Stimulated activated CD4-positive, alpha-beta T cell treated with anti-CD3 and anti-CD28 coated beads, Interleukin-15, amount 100 ng/mL, for 1 hour (primary cell): ENCODE measurements at places on chromosomes 1 and 21.

GRCh38 chr1:30981172-30981571 lies 72.6 kb upstream of the SDC3 start:
- DNase-seq, result no peak

- no peak for DNase-seq
Measured at GRCh38 chr1:161885003-161885402, 118.9 kb downstream of the ATF6 start.

DNA sequence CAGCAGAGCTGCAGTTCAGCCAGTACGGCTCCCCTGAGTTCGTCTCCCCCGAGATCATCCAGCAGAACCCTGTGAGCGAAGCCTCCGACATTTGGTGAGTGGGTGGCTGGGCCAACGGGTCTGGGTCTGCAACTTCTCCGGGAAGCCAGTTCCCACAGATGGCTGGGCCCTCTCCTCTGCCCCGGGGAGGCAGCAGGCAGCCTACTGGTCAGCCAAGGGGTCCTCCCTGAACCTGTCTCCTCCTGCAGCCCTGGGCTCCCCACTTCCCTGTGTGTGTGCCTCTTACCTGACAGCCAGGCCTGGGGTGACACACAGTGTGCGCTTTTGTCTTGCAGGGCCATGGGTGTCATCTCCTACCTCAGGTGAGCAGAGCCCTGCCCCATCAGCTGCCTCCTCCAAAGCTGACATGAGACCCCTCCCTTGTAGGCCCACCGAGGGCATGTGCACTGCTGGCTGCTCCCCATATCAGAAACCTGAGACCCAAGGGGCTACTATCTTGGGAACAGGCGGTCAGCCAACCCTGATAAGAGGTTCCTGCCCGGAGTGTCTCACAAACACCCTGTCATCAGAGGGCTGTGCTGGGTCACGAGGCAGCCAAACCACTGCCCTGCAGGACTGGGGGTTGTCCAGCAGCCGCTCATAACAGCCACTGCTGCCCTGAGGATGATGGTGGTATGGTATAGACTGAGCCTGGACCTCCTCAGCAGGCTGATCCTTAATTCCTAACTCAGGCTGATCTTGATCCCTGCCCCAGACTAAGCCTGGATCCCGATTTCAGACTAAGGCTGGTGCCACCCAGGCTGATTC lies 37.6 kb downstream of the TRIM11 start:
- no peak for DNase-seq

DNA sequence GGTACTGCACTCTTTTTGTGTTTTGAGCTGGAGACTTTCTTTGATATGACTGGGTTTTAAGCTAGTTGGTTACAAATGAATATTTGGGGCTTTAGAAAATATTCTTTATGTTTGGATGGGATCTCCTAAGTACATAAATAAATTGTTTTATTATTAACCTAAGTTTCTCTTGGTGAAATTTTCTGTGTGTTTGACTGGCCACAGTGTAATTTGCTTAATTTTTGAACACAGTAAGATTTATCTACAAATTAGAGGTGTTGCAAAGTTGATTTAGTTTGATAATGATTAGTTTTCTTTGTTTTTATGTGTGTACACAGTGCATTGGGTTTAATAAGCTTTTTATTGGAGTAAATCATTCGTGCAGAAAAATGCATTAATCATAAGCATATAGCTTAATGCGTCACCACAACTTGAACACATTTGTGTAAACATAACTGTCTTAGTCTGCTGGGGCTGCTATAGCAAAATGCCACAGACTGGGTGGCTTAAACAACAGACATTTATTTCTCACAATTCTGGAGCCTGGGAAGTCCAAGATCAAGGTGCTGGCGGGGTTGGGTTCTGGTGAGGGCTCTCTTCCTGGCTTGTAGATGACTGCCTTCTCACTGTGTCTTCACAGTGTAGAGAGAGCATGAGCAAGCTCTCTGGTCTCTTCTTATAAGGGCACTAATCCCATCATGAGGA lies 17.4 kb upstream of the SLC6A9 start:
- DNase-seq, result no peak

DNA sequence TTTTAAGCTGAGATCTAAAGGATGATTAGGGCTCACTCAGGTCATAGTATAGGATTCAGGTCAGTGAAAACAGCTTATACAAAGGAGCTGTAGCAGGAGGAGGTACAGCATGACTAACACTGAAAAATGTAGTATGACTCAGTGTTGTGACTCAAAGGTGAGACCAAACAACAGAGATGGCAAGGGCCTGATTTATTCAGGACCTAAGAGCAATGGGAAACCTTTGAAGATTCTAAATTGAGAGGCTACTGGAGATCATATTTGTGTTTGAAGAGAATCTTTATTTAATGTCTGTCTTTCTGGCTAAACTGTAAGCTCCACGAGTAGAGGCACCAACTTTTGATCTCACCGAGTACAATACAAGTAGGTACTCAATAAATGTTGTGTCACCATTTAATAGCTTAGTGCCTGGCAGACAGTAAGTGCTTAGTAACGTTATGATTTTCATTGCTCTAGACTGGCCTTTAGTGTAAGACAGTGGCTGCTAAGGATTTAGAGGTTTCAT lies 43.5 kb downstream of the PRKAA2 start:
- DNase-seq, result no peak

GRCh38 chr1:172932981-172933380 lies 117.8 kb downstream of the TNFSF18 start:
- DNase-seq, result no peak

DNA sequence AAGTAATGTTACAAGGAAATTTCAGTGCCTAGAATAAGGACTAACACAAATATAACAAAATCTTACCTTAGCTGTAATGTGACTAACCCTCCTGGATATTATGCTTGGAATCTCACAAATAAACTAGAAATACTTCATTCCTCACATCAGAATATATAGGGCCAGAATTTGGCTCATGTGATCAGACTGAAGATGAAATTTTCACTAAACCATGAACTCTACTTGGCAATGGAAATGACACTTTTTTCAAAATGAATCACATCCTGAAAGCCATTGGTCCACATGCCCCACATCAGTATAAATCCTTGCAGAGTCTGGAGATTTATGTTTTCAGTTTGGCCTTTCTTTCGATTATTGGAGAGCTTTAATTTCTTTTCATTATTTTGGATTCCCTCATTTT lies 227.8 kb downstream of the NRIP1 start:
- no peak for DNase-seq

DNA sequence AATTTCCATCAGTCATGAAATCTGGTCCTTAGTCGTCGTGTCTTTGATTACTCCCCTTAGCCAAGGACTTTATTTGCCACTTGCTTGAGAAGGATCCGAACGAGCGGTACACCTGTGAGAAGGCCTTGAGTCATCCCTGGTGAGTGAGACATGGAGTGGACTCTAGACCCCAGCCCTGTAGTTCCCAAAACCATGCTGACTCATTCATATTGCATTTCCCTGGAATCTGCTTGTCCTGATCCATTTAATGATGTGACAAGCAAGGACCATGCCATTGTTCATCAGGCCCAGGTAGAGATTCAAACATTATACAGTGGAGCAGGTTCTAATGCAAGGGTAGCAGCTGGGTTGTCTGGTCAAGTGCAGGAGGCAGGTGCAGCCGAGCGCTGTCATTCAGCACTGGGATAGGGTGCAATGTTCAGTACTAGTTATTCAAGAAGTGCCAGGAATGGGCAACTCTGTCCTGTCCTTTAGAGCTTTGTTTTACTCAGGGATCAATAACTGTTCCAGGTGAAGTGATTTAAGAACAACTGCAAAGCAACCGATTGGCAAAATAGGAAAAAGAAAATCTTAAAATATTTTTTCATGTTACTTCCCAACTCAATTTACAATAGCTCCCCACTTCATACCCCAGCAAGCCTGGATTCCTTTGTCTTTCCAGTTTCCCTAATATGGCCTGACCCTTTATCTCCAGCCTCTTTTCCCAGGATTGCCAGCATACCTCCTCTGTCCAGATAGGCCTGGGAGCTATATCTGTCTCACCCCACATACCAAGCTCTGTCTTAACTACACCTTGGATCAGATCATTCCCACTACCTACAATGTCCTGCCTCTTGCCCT lies 26.5 kb downstream of the CAMK1G start:
- DNase-seq, result no peak

- no peak for DNase-seq
Measured at GRCh38 chr1:158039380-158039779, 45.9 kb downstream of the KIRREL1 start.

- DNase-seq, result no peak
Measured at GRCh38 chr21:18545908-18546307, 142.3 kb upstream of the TMPRSS15 start.

DNA sequence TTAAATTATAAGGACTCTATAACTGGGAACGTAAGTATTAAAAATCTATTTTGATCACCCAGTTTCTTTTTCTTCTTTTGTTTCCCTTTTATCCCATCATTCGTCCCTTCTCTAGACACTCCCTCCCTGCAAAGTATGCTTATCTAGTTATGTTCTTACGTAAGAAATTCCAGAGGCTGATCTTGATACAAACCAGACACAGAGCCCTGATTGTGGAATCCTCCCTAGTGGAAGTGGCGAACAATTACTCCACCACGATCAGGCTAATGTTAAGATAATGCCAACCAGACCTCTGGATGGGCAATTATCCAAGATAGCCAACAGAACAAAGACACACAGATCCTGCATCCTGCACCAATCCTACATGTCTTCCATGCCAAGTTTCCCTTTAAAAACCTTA lies 1557.4 kb downstream of the PLA2G4A start:
- DNase-seq, result no peak

GRCh38 chr1:58884706-58885661 lies 101.1 kb upstream of the JUN start:
- no peak for DNase-seq

- no peak for DNase-seq
Measured at GRCh38 chr1:229209816-229210215, 61.1 kb upstream of the RAB4A start.

- no peak for DNase-seq
Measured at GRCh38 chr1:19739628-19740027, 60.1 kb downstream of the TMCO4 start.

DNA sequence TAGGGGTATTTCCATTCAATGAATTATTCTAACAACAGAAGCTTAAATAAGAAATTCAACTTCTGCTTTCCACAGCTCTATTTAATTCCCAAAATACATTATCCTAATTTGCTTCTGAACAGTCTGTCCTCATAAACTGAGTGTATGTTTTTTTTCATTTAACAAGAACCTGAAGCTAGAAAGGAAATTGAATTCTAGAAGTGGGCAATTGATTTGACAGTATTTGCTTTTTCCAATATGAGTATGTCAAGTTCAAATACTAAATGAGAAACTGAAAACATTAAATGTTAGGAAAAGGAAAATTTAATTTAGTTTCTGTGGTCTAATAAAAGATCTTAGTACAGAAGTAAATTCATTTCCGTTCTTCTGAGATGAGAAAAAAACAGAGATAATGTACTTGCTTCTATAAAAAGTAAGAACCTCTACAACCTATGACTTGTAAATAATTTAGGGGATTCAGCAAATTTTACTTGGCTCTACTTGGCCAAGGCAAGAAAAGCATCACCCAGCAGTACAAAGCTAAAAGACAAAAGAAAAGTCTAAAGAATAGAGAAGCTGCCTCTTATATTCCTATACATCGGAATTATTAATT lies 31.1 kb downstream of the RAB3GAP2 start:
- no peak for DNase-seq

DNA sequence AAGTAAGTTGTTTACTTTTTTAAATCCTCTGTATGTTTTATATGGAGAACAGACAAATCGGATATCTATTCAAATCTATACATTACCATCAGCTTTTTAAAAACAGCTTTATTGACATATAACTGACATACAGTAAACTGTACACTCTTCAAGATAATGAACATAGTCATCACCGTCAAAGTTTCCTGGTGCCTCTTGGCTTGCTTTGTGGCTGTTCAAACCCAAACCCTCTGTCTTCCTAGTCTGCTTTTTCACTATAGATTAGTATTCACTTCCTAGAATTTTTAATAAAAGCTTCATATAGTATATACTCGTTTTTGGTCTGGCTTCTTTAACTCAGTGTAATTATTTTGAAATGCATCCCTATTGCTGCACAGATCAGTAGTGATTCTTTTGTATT lies 56.4 kb upstream of the TPTE start:
- DNase-seq, result no peak

DNA sequence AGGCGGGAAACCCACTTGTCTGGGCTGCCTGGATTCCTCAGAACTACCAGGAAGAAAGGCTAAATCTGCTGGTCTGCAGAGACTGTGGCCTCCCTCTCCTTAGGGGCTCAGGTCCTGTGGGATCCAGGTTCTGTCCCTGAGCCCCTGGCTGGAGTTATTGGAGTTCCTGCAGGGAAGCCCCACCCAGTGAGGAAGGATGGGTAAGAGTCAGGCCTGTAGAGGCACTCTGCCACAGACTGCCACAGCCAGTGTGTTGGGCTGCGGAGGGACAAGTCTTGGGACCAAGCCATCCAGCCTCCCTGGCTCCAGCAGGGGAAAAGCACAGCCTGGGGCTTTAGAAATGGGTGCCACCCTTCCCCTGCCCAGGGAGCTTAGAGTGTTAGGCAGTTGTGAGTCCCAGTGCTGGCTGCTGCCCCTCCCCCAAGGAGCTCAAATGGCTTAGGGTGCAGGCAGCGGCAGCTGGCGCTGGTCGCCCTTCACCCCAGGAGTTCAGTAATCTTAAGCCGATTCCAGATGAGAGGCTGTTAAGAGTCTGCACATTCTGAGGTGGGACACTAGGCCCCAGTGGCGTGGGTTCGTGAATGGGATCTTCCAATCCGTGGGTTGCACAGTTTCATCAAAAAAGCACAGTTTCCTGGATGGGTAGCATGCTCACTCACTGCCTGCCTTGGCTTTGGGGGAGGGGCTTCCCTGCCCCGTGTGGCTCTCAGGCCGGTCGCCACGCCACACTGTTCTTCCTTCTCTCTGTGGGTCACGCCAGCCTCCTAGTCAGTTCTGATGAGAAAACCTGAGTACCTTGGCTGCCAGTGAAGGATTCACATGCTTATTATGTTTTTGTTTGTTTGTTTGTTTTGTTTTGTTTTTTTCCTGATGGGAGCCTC lies 57.6 kb upstream of the FMO3 start:
- DNase-seq, result no peak

- no peak for DNase-seq
Measured at GRCh38 chr1:87239997-87240605, 88.6 kb upstream of the LMO4 start.

DNA sequence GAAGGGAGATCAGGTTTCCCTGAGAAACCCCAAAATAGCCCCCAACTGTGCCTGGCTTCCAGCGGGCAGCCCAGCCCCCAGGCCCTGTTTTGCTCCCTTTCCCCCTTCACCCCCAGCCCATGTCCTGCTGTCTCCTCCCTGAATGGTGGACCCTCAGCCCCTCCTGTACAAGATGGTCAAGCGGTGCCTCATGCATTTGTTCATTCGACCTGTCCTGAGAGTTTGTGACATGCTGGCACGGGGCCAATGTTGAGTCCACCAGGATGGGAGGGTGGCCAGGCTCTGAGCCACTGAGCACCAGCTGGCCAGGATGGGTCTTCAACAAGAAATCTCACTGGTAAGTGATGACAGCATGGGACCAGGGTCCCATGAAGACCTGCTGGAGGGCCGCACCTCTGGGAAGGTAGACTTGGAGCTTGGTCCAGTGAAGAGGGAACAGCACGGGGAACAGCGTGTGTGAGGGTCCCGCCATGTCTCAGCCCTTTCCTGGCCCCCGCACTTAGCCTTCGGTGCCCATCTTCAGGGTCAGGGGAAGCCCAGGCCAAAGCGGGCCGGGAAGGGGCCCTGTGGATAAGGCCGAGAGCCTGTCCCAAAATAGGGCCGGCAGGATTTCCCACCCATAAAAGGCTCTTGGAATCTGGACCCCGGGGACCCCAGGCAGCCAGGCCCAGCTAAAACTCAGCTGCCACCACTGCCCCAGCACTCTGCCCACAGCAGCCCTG lies at the start of gene CALML6:
CALML6 (plus strand) TSS at position 290 of the 722 bp plus-strand sequence; CDS start at position 311, 21 bp downstream.
- DNase-seq, result no peak
